ENCODE measurements at places on chromosomes 6 and 20.
A peak's percentile ranks its signal among the peaks of the same experiment; 100 is the strongest.

DNA sequence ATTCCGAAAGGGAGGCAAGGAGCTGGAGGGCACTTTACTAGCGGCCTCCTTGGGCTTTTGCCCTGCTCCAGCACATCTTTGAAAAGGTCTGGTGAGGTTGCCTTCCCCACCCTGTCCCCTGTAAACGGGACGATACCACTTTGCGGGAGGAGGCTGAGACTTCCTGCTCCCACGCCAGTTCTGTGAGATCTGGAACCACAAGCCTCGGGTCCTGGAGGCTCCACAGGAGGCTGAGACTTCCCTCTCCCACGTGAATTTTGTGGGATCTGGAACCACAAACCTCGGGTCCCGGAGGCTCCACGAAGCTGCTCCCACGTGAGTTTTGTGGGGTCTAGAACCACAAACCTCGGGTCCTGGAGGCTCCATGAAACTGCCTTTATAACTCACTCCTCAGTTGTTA is 209.3 kb downstream of the DLL1 start:
- no peak for DNase-seq

DNA sequence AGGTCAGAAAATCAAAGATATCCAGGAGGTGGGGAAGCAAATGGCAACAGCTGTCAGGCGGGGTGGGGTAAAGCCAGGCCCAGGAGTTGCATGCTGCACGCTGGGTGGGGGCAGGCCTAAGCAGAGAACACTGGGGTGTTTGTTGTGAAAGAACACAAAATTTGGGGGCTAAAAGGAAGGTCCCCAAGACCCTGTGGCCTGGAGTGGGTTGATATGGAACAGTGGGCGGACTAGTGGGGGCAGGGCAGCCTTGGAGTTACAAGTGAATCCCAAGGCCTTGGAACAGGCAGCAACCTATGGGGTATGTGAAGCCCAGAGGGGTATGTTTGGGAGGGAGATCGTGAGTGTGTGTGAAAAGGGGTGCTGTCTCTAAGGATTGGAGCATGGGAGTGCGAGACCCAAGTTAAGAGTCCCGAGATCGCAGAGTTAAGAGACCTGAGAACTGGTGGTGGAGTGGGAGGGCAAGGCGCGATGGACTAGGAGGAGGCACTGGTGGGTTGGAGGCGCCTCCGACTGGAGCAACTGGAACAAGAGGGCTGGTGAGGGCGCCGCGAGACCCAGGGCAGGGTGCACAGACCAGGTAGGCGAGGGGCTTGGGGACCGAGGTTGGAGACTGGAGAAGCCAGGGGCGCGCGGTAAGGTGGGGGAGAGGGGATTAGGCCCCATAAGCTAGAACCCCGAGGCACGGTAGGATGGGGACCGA is 658 bp downstream of the CUL7 start:
- DNase-seq: peak; percentile 52

GRCh38 chr6:43768983-43769525 is 957 bp upstream of the VEGFA start:
- DNase-seq: peak; percentile 88

DNA sequence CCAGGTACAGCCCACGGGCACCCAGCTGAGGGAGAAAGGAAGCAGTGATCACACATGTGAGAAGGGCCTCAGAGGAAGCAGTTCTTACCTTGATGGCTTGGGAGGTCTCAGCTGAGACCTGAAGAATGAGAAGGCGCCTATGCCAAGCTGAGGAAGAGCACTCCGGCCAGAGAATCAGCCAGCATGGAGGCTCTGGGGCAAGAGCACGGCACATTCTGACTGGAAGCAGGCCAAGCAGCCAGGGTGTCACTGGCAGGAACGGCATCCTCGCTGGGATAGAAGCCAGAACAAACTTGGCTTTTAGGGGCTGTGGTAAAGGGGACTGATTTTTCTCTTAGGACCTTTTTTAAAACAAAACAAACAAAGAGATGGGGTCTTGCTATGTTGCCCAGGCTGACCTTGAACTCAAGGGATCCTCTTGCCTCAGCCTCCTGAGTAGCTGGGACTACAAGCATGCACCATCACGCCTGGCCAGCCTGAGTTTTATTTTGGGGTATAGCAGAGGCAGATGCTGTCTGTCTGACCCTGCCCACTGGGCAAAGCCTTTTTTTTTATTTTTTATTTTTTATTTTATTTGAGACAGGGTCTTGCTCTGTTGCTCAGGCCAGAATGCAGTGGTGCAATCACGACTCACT is 17.6 kb downstream of the GHRH start:
- no peak for DNase-seq

DNA sequence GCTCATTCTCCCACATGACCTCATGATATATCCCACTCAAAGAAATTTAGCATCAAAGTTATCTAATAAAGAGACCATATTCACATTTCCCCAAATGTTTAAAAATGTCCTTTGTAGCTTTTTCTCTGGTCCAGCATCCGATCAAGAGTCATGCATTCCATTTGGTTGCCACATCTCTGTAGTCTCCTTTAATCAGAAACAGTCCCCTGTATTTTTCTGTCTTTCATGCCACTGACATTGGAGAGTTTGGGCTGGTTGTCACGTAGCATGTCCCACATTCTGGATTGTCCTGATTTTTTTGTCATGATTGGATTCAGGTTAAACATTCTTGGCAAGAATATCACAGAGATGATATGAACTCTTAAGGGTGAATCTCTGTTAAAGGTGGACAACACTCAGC is 55.7 kb downstream of the SNX5 start:
- DNase-seq: no peak

GRCh38 chr6:154438882-154439415 is 71.5 kb downstream of the CNKSR3 start:
- DNase-seq: no peak

DNA sequence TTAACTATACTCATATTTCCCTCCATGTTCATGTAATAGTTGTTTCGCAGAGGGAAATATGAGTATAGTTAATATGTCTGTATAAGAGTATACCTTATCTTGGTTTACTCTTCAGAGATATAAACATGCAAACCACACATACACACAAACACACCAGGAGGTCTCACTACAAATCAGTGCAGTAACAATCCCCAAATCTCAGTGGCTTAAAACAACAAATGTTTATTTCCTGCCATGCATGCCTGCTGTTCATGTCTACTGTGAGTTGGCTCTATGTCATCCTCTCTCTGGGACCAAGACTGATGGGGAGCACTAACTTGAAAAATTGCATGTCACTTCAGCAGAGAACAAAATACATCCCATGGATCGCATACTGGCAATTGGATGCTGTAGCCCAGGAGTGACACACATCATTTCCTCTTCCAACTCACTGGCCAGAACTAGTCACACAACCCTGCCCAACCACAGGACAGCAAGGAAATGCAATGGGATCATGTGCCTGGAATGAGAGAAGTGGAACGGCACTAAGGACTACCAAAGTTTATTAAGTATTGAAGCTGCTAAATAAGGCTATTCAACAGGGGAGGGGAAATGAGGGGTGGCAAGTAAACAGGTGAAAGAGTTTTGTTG is 89.0 kb upstream of the DTNBP1 start:
- DNase-seq: no peak

GRCh38 chr6:25266456-25267100 is 12.6 kb upstream of the CARMIL1 start:
- DNase-seq: peak; percentile 86

- no peak for DNase-seq
These were observed 493.2 kb upstream of the CHD6 start for GRCh38 chr20:42111349-42111748.

- DNase-seq: no peak
These were observed 27.7 kb downstream of the ALDH5A1 start for GRCh38 chr6:24522228-24523176.

DNA sequence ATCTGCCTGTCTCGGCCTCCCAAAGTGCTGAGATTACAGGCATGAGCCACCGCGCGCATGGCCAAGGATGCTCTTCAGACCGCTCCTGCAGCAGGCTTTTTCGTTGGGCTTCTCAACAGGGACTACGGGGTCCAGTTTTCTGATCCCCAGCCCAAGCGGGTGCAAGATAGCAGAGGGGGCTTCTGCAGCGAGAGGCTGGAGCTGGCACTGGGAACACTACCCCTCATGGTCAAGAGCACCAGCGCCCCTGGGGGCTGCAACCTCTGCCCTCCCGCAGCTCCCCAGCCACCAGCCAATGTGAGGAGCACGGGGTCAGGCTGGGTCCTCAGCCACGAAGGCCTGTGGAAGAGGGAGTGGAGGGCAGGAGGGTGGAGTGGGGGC is 6.0 kb downstream of the CTSZ start:
- no peak for DNase-seq

Data from muscle of arm (tissue), 14 donors.